ENCODE measurements at places on chromosomes 3 and 15. TPM values are rescaled to one million over a fixed set of nuclear protein-coding genes. Genes with fewer than 3 reads are reported as not detected.

PP2D1 gene
- not detected for total RNA-seq

TMEM108 gene
- total RNA-seq, result 0.69 TPM

CD200 gene
- 0.15 TPM for total RNA-seq

GRCh38 chr3:98514948-98515347 is 7.8 kb downstream of the CLDND1 start:
- DNase-seq, result no peak

- DNase-seq, result peak; percentile 69
These were observed 69.5 kb upstream of the VEPH1 start for GRCh38 chr3:157572559-157573270.

Measured in M059J (cell line).